Stimulated activated naive B cell treated with anti-CD40 and anti-IgM and Interleukin-4, amounts not matched to agents 10 μg/mL and 1 μg/mL and 100 μg/mL, for 72 hours (primary cell): ENCODE measurements at places on chromosomes 6 and 20.
A peak's percentile ranks its signal among the peaks of the same experiment; 100 is the strongest.

GRCh38 chr20:3923818-3924217 lies 34.6 kb downstream of the PANK2 start:
- H3K27ac ChIP-seq, result peak overlapping the region; percentile 72
- no peak overlapping the region for H3K4me3 ChIP-seq
- H3K4me1 ChIP-seq, result peaks cover 32% of the 10 kb centered on the region
- DNase-seq, result no peak
- H3K27me3 ChIP-seq, result no peaks in the 10 kb centered on the region

DNA sequence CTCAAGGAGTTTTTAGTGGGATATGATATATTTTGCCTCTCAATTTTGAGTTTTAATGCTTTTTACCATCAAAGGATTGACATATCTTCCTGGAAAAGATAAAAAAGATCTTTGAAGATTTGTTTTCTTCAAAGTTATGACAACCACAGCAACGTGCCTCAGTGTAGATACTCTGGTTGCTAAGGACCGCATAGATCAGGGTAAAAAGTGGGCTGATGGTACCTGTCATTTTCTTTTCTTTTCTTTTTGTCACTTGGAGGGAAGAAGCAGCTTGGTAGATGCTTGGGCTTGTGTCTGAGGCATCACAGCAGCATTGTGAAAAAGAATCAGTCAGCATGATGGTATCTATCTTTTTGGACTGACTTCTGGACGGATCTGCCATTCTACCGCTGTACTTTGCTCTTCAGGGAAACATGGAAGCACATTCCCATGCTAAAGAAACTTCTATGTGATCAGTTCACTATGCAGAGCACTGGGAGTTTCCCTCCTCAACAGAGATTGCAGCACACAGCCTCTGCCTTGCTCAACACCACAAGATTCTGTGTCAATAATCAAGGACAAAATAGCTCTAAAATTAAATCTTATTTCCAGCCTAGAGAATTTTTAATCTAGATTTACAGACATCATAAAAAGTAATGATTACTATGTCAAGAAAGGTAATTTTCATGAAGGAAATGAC lies 54.8 kb upstream of the SGK1 start:
- peak overlapping the region; percentile 76 for H3K27ac ChIP-seq
- peaks cover 4% of the 10 kb centered on the region for H3K27me3 ChIP-seq

GRCh38 chr6:83114164-83114563 lies 46.7 kb downstream of the DOP1A start:
- no peak overlapping the region for H3K4me3 ChIP-seq
- peaks cover 17% of the 10 kb centered on the region for H3K36me3 ChIP-seq
- H3K27ac ChIP-seq, result no peak overlapping the region

- H3K27me3 ChIP-seq, result peaks cover 16% of the 10 kb centered on the region
- H3K4me1 ChIP-seq, result no peaks in the 10 kb centered on the region
- no peaks in the 10 kb centered on the region for H3K36me3 ChIP-seq
- H3K4me3 ChIP-seq, result no peak overlapping the region
- H3K27ac ChIP-seq, result no peak overlapping the region
- no peak for DNase-seq
Observed at GRCh38 chr6:44702292-44702691, 314.8 kb downstream of the CDC5L start.

- DNase-seq, result no peak
- peaks cover 6% of the 10 kb centered on the region for H3K27me3 ChIP-seq
- H3K4me3 ChIP-seq, result no peak overlapping the region
Observed at GRCh38 chr20:52470561-52470960, 279.0 kb upstream of the ZFP64 start.

GRCh38 chr6:42979523-42980177 lies 669 bp upstream of the PEX6 start:
- H3K4me1 ChIP-seq, result peaks cover 50% of the 10 kb centered on the region
- peak overlapping the region; percentile 97 for H3K27ac ChIP-seq
- no peak for DNase-seq
- no peaks in the 10 kb centered on the region for H3K27me3 ChIP-seq
- peak overlapping the region; percentile 94 for H3K4me3 ChIP-seq

- no peaks in the 10 kb centered on the region for H3K36me3 ChIP-seq
- peak overlapping the region; percentile 84 for H3K27ac ChIP-seq
- peak overlapping the region; percentile 74 for H3K4me3 ChIP-seq
- peaks cover 85% of the 10 kb centered on the region for H3K27me3 ChIP-seq
Observed at GRCh38 chr6:1379788-1380147, 9.6 kb upstream of the FOXF2 start.

DNA sequence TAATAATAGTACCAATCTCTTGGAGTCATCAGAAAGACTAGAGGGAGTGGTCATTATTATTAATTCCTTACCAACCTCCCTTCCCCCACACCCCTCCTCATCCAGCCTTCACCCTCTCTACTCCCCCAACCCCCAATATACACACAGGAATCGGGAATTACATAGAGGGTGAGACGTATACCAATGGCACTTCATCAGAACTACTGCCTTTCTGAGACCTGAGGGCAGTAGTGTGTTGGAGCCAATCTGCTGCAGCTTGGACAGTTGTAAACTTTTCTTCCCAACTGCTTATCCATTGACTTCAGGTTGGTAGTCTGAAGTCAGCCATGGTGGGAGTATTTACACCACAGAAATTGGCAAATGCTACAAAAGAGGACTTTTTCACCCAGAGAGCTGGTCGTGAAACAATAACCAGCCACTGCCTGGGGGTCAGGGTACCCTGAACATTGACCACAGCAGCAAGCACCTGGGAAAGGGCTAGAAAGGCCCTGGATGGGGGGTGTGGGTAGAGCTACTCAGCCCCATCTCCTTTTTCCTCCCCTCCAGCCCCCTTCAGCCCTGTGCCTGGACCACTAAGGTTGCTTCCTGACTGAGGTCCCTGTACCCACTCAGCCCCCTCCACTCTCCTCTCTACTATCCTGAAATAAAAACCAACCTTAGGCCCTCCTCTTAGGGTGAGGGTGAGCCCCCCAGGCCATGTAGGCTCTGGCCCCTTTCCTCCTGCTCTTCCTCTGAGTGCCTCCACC lies 161.5 kb downstream of the MRPL14 start:
- DNase-seq, result no peak
- H3K27ac ChIP-seq, result no peak overlapping the region
- H3K4me1 ChIP-seq, result no peaks in the 10 kb centered on the region
- peaks cover 22% of the 10 kb centered on the region for H3K27me3 ChIP-seq

GRCh38 chr6:111846492-111847409 lies 26.5 kb downstream of the FYN start:
- peak; percentile 16 for DNase-seq
- no peaks in the 10 kb centered on the region for H3K27me3 ChIP-seq
- H3K4me3 ChIP-seq, result peak overlapping the region; percentile 51
- H3K36me3 ChIP-seq, result peaks cover 18% of the 10 kb centered on the region

DNA sequence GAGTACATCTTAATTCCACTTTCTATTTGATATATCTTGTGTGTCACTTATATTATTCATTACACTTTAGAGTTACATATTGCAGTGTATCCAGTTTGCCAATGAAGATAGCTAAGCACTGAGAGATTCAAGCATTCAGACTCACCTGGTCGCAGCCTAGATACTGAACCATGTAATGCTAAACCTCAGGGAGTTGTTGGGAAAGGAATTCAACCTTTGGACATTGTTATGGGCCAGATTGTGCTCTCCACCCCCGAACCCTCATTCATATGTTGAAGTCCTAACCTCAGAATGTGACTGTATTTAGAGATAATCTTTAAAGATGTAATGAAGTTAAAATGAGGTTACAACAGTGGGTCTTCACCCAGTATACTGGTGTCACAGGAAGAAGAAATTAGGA lies 13.8 kb upstream of the KIF16B start:
- H3K4me1 ChIP-seq, result no peaks in the 10 kb centered on the region
- H3K36me3 ChIP-seq, result no peaks in the 10 kb centered on the region
- no peak for DNase-seq
- H3K27me3 ChIP-seq, result peaks cover 40% of the 10 kb centered on the region
- H3K4me3 ChIP-seq, result no peak overlapping the region

DNA sequence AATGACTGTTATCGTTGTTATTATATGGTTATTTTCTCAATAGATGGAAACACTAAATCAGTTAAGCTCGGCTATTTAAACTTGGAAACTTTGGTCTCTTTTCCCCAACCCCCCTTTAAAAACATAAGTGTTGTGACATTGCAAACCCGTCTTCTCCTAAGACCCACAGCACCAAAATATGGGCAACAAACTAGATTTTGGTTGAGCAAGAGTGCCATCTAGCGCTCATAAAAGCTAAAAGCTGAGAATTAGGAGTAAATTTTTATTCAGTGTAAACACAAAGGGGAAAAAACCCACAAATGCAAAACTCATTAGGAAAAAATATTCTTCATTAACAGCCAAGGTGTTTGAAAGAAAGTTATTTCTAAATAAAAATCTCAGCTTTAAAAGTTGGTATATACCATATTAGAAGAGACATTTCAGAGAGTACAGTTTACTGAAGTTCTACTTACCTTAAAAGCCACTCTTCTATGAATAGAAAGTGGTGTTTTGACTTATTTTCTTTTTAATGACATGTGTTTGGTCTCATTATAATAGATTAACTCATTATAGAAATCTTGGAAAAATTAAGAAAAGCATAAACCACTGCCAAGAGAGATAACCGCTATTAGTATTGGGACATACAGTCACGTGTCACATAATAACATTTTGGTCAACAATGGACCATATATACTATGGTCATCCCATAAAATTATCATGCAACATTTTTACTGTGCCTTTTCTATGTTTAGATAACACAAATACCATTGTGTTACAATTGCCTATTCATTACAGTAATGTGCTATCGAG lies 21.1 kb downstream of the SESN1 start:
- no peak overlapping the region for H3K27ac ChIP-seq
- H3K4me3 ChIP-seq, result no peak overlapping the region
- no peaks in the 10 kb centered on the region for H3K27me3 ChIP-seq

GRCh38 chr20:46681032-46681854 lies 8.0 kb downstream of the TP53RK start:
- peak; percentile 41 for DNase-seq
- H3K27me3 ChIP-seq, result no peaks in the 10 kb centered on the region
- H3K4me1 ChIP-seq, result peaks cover 42% of the 10 kb centered on the region

DNA sequence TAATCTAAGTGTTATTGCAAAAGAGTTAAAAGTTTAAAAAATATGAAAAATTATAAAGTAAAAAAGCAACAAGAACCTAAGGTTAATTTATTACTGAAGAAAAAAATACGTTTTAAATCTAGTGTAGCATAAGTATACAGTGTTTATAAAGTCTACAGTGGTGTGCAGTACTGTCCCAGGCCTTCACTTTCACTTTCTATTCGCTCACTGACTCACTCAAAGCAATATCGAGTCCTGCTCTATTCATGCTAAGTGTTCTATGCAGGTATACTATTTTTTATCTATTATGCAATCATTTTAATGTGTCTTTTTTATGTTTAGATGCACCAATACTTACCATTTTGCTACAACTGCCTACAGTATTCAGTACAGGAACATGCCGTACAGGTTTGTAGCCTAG lies 113.0 kb downstream of the MANEA start:
- H3K4me3 ChIP-seq, result no peak overlapping the region
- H3K27me3 ChIP-seq, result no peaks in the 10 kb centered on the region
- H3K4me1 ChIP-seq, result no peaks in the 10 kb centered on the region
- no peaks in the 10 kb centered on the region for H3K36me3 ChIP-seq
- DNase-seq, result no peak
